Camera-type eye (tissue), 1 donor: ENCODE measurements at places on chromosomes 2 and 18. TPM values are rescaled to one million over a fixed set of nuclear protein-coding genes. Genes with fewer than 3 reads are reported as not detected.

DES gene
- 249 TPM for total RNA-seq

NRP2 gene
- 53.5 TPM for total RNA-seq

RPRM gene
- total RNA-seq, result 10.5 TPM

PGAP1 gene
- total RNA-seq, result 72.3 TPM
